Suppressor macrophage (primary cell): ENCODE measurements at places on chromosomes 16 and 17.

- no peak for DNase-seq
Measured at GRCh38 chr17:4204710-4205173, 59.0 kb downstream of the ANKFY1 start.

- peak; percentile 71 for DNase-seq
Measured at GRCh38 chr17:40317345-40317873, 8.4 kb downstream of the RARA start.

- DNase-seq: peak; percentile 31
Measured at GRCh38 chr17:28335959-28336871, 654 bp downstream of the TNFAIP1 start.

GRCh38 chr17:49992191-49992932 lies 2.7 kb downstream of the DLX3 start:
- DNase-seq: no peak

DNA sequence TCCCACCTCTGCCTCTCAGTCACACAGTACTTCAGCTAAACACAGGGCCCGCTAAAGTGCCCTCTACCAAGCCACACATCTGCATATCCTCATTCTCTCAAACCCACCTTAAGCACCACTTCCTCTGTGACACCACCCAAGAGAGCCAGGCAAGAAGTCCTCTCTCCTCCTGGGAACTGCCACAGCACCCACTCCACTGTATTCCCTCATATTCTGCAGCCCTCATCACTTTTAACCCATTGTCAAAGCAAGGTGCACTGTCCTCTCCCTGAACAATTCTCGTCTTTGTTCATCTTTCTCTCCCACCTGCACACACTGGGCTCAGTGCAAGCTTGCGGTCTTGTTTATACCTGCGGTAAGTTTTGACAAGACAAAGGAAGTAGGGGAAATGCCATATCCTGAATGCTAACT lies 13.6 kb downstream of the CHD9 start:
- DNase-seq: no peak

- no peak for DNase-seq
Measured at GRCh38 chr17:12231355-12231682, 210.6 kb downstream of the MAP2K4 start.

- DNase-seq: no peak
Measured at GRCh38 chr17:29483503-29483902, 83.3 kb downstream of the ABHD15 start.

GRCh38 chr17:16415031-16415924 lies at the start of gene TRPV2:
Gene TRPV2, plus strand, starts transcription at chr17:16415571. Its CDS starts 2,098 bp downstream, at chr17:16417669.
- peak; percentile 52 for DNase-seq

DNA sequence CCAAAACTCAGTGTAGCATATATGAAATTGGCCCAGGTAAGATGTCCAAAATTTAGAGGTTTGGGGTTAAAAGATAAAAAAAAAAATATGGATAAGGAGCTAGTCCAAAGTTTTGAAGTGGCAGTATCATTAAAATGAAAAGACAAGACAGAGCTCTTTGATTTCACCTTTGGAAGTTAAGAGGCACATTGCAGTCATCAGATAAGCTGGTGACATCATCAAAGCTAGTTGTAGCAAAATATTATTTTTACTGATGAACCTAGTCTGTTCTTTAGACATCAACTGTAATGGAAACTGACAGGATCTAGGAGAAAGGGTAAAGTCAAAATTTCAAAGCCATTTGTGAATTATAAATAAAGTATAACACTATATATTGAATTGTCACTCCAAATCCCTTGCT lies 603.7 kb upstream of the CDH8 start:
- no peak for DNase-seq

DNA sequence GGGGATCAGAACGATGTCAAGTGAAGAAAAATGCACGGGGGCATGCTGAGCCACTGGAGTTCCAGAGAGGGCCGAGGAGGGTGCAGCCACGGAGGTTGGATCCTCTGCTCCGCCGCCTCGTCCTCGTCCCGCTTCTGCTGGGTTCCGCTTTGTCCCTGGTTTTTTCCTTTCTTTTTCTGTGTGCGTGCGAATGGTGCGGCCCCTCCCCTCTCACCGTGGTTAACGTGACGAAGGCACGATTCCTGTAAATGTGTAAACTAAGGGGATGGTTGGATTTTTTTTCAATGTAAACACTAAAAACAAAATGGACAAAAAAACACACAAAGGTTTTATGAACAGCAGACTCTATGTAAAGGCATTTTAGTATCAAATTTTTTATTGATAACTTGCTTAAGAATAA lies 46.7 kb downstream of the ACTG1 start:
- DNase-seq: no peak

- no peak for DNase-seq
Measured at GRCh38 chr17:73521376-73521775, 122.9 kb downstream of the SDK2 start.

GRCh38 chr17:83046448-83047181 lies 32.8 kb upstream of the METRNL start:
- DNase-seq: peak; percentile 33

GRCh38 chr16:3716831-3717234 lies 491 bp downstream of the TRAP1 start:
- peak; percentile 20 for DNase-seq

DNA sequence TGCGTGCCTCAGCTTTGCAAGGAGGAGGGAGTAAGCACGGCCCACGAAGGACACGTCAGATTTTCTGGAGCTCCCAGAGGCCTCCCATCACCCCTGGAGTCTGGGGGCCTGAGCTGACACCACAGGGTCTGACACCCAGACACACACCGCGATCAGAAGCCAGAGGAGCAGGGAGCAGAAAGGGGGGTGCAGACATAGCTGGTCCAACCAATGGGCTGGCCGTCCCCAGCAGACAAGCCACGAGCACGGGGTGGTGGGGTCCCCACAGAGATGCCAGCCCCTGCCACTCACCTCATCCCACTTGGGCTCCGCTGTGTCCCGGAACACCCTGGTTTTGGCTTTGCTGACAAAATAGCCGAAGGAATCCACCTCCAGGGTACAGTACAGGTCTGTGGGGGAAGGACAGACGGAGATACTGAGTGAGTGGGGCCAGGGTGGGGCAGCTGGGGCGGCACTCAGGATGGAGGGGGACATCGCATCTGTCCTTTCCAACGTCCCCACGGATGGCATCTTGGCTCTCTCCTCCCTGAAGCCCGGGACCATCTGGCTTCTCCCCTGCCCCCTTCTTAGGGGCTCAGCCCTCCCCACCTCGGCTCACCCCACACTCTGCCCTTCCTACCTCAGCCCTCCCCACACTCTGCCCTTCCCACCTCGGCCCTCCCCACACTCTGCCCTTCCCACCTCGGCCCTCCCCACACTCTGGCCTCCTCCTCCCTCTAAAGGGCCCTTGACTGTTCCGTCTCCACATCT lies 53.5 kb downstream of the TIMM22 start:
- no peak for DNase-seq

- DNase-seq: peak; percentile 51
Measured at GRCh38 chr16:12203780-12204351, 227.3 kb downstream of the SNX29 start.

- DNase-seq: no peak
Measured at GRCh38 chr17:49509588-49509917, 14.5 kb downstream of the NGFR start.

DNA sequence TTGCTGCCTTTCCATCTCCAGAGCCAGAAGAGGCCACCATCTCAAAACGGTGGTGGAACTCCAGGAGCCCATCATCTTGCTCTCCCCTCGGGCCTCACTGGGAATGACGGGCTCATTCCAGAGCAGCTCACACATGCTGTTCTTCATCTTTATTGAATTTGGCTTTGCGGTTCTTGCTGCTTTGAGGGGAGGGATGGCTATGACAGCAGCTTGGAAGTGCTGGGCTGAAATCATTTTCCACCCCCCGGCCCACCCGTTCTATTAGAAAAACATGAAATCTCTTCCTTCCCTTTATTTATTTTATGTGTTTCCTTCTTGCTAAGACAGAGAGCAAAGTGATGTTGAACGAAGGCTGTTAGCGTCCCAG lies 149.8 kb upstream of the RPL38 start:
- DNase-seq: no peak

DNA sequence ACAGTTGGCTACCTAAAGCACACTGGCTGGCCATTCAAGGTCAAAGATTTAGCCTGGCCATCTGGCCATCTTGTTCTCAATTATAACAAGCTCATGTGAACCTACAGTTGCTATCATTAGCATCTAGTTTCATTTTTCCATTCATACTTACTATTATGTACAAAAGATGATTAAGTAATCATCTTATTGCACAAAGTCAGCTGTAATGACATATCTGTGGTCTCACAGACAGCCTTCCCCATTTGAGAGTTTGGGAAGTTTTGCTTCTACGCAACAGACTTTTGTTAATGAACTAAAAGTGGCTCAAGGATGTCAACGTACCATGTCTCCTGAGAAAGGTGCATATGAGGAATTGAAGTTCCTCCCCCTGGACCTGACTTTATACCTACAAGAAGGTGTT lies 51.3 kb downstream of the HS3ST3B1 start:
- peak; percentile 62 for DNase-seq

- DNase-seq: no peak
Measured at GRCh38 chr17:29546830-29547229, 20.0 kb downstream of the ABHD15 start.

DNA sequence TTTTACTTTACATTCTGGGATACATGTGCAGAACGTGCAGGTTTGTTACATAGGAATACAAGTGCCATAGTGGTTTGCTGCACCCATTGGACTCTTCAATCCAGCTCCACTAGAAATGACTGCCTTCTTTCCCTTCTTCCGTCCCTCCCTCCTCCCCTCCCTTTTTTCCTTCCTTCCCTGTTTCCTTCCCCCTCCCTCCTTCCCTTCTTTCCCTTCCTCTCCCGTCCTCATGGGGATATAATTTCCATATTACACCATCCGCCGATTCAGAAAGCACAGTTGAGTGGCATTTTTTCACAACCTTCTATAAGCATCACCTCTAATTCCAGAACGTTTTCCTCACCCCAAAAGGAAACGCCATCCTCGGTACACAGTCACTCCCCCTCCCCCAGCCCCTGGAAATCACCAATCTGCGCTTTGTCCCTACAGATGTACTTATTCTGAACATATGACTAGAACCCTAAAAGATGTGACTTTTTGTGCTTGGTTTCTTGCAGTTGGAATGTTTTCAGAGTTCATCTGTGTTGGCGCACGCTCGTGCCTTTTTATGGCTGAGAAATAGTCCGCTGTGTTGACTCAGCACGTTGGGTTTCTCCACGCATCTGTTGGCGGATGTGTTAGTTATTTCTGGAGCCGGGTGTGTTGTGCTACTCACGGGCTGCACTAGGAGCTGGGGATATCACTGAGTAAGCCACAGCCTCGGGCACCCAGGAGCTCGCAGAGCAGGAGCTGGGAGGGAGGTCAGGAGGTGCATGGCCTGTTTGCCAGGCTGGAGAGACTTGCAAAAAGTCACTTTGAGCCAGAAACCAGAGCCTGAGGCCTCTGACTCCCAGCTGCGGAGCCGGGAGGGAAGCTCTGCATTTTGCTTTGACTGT lies 336.4 kb downstream of the SEC14L1 start:
- DNase-seq: peak; percentile 40

GRCh38 chr17:34675605-34676004 lies 96.2 kb downstream of the TMEM132E start:
- no peak for DNase-seq

- no peak for DNase-seq
Measured at GRCh38 chr17:19539841-19540311, 6.2 kb downstream of the SLC47A1 start.

DNA sequence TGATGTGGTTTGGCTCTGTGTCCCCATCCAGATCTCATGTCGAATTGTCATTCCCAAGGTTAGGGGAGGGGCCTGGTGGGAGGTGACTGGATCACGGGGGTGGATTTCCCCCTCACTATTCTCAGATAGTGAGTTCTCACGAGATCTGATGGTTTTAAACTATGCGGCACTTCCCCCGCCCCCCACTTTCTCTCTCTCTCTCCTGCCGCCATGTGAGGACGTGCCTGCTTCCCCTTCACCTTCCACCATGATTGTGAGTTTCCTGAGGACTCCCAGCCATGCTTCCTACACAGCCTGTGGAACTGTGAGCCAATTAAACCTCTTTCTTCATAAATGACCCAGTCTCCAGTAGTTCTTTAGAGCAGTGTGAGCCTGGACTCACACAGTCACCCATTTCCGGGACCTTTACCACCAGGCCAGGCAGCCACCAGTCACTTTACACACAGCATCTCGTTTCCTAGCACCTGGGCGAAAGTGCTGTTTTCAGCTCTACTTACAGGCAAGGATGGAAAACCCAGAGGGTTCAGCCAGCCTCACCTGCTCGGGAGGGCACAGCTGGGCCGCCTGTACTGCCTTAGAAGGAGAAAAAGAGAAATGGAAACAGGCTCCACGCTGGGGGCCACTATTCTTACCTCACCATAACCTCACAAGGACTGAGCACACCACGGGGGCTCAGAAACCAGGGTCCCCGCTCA lies 13.8 kb upstream of the ZC3H18 start:
- DNase-seq: no peak

- peak; percentile 93 for DNase-seq
Measured at GRCh38 chr16:31869511-31870201, 4.0 kb upstream of the ZNF267 start.

DNA sequence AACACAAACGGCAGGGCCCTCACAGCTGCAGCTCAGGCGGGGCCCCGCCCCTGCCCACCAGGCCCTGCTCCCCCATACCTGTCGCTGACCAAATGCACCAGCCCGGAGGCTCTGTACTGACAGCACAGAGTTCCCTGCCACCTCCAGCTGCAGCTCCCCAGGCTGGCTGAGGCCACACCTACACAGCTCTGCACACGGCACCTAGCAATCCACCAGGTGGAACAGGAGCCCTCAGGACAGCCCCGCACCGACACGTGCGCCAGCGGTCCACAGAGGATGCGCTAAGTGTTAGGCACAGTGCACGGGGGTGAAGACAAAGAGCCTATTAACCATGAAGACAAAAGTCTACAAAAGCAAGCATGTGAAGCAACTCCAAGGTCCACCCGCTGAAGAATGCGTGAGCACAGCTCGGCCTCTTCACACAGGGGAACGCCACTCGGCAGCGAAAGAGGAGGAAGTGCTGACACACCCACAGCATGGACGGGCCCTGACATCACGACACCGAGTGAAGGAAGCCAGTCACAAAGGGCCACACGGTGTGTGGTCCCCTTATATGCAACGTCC lies 5.4 kb downstream of the ZCCHC14 start:
- peak; percentile 89 for DNase-seq

DNA sequence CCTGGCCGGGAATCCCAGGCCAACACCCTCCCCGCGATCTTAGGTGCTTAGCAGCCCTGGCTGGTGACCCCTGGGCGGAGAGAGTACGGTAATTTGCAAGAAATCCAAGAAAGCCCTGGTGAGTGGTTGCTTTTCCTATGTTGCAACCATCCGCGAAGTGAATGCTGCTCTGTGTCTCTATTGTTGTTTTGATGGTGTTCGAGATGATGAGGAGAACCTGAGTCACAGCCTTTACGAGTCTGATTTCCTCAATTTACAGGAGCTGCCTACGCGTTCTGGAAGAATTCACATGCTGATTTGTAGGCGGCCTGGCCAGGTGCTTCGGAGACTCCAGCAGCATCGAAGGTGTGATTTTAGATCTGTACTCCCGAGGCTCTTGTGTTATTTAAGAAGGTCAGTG lies 63.3 kb downstream of the TMEM235 start:
- peak; percentile 56 for DNase-seq

GRCh38 chr16:4805231-4805630 lies 2.8 kb upstream of the ROGDI start:
- no peak for DNase-seq
